ENCODE measurements at places on chromosomes 11 and 22.

GRCh38 chr11:119316729-119317591 is at the start of gene MCAM:
TSS of gene MCAM (minus strand) at chr11:119317130. CDS start at chr11:119317101, 29 bp downstream.
- no peak for DNase-seq

DNA sequence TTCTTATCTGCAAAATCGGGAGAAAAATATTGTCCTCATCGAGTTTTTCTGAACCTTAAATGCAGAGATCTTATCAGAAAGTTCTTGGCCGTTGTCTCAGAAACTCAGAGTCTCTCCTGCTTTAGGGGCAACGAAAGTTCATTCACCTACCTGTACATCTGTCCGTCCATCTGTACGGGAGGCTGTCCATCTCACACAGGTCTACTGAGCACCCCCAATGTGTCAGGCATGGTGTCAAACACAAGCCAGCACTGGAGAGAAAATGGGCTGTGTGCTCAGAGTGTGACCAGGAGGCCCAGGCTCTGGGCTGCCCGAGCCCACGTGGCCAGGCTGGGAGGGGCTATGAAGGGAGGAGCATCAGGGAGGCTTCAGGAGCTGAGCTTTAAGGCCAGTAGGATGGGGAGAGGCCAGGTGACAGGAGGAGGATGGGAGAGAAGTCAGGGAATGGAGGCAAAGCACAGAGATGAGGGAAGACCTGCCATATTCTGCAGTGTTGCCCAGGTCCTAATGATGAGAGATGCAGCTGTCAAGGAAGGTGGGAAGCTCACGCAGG is 62.4 kb upstream of the MYEOV start:
- no peak for DNase-seq

GRCh38 chr11:130128626-130129025 is 31.0 kb upstream of the ST14 start:
- DNase-seq = no peak

GRCh38 chr22:29342577-29343312 is 27.2 kb upstream of the RASL10A start:
- DNase-seq = no peak

- DNase-seq = no peak
Observed at GRCh38 chr11:13721760-13722159, 53.3 kb downstream of the FAR1 start.

Data from suppressor macrophage treated with lipopolysaccharide for 4 hours (primary cell).